Dermis microvascular lymphatic vessel endothelial cell (primary cell): ENCODE measurements at places on chromosomes 2 and 18. TPM values are rescaled to one million over a fixed set of nuclear protein-coding genes. Genes with fewer than 3 reads are reported as not detected.

LRATD1 gene
- 3.6 and 7.2 TPM in 2 replicates for total RNA-seq

ANKRD39 gene
- 5.6 and 6.8 TPM in 2 replicates for total RNA-seq

DYTN gene
- total RNA-seq, result not detected in 2 replicates

ARHGAP15 gene
- total RNA-seq, result under 0.01 TPM in 1 of 2 replicates, not detected in the other

SLC16A14 gene
- total RNA-seq, result under 0.01 and 0.25 TPM in 2 replicates

POTEC gene
- not detected in 2 replicates for total RNA-seq

AP1S3 gene
- total RNA-seq, result 0.89 and 2.8 TPM in 2 replicates

COX5B gene
- 320 and 449 TPM in 2 replicates for total RNA-seq

CCDC85A gene
- 2.2 and 2.8 TPM in 2 replicates for total RNA-seq

SLC9A4 gene
- not detected in 2 replicates for total RNA-seq

ASB18 gene
- total RNA-seq, result not detected in 2 replicates

MTX2 gene
- 23.2 and 26.8 TPM in 2 replicates for total RNA-seq

KCNG2 gene
- 0.26 and 2.4 TPM in 2 replicates for total RNA-seq

DYSF gene
- total RNA-seq, result 47.2 and 85.9 TPM in 2 replicates

GCG gene
- not detected in 2 replicates for total RNA-seq

OLA1 gene
- 58.5 and 72.4 TPM in 2 replicates for total RNA-seq

RESP18 gene
- total RNA-seq, result not detected in 2 replicates

POTEJ gene
- 0.26 and 0.38 TPM in 2 replicates for total RNA-seq

EML6 gene
- 0.63 and 0.77 TPM in 2 replicates for total RNA-seq

KLHL14 gene
- total RNA-seq, result 0.39 and 1.4 TPM in 2 replicates

MBD1 gene
- 34.3 and 46.0 TPM in 2 replicates for total RNA-seq

NCKAP1 gene
- total RNA-seq, result 97.3 and 165 TPM in 2 replicates

PIK3C3 gene
- 23.2 and 32.5 TPM in 2 replicates for total RNA-seq

TFCP2L1 gene
- not detected in 2 replicates for total RNA-seq
